ENCODE measurements at places on chromosomes 3 and 15.

DNA sequence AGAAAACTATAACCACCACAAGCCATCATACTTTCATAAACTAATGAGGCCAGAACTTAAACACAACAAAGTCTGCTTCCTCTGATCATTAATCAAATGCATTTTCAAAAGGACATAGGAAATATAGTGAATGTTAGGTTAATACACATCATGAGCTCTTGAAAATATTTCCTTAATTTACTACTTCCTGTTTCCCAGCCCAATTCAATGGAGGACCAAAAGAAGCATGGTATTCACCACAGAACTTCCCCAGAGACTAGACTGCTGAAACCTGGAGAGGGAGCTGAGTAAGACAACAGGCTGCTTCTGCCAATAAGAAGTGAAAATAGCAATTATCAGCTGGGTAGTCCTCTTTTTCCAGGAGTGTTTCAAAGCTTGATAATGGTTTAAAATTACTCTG, 250.3 kb downstream of the ULK4 start:
- DNase-seq = no peak

DNA sequence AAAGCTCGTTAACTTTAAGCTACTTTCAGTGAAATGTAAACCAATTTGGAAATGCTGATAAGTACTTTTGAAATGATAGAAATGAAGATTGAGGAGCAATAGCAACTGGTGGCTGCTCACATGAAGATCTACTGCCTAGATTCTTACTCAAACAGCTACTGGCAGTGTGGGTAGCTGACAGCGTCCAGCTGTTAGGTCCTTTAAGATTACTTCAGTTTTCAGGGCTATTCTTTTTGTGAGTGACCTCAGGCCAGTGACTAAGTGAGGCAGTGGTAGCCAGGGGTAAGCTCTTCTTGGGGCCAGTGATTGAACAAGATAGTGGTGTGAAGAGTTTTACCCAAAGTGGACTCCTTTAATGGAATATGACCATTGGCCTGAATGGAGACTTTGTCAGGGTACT, 41.3 kb downstream of the NECTIN3 start:
- no peak for DNase-seq

DNA sequence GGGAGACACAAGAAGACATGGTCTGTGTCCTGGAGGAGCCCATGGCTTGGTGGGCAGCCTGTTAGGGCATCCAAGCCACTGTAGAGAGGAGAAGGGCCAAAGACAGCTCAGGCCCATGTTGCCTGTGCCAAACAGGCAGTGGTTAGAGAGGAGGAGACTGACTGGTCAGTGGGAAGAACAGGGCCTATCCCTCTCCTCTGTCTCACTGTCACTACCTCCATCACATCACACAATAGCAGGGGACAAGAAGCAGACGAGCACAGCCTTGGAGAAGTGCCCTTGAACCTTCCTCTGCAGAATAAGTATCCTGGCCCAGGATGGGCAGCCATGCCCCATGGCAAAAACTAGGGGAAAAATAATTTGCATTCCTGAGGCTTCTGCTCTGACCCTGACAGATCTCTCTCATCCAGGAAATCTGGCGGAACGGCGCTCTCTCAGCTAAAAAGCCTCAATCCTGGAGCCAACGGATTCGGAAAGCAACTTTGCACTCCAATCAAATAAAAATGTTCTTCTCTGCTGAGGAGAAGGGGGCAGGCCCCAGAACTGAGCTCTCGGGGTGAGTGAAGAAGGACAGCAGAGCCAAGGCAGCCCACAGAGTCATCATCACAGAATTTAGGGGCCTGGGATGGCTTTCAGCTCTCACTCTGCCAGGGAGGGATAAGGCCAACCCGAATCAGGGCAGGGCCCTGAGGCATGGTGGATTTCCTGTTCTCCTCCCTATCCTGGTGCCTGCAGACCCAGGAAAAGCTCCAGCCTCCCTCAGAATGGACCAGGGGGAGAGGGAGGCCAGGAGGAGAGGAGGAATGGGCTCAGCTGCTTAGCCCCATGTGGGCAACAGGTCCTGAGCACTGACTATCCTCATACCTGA, 1.6 kb downstream of the SHF start:
- DNase-seq = no peak

DNA sequence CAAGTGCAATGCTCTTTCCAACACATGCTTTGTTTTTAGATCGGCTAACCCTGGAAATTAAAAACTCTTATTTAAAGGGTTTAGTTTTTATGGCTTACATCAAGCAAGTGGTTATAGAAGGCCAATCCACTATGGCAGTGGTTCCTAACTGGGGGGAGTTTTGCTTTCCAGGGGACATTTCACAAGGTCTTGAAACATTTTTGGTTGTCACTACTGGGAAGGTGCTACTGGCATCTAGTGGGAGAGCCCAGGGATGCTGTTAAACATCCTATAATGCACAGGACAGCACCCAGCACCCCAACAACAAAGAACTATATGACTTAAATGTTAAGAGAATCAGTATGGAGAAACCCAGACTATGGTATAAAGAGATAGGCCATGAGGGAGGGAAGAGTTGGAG, 439.0 kb downstream of the NTRK3 start:
- no peak for DNase-seq

DNA sequence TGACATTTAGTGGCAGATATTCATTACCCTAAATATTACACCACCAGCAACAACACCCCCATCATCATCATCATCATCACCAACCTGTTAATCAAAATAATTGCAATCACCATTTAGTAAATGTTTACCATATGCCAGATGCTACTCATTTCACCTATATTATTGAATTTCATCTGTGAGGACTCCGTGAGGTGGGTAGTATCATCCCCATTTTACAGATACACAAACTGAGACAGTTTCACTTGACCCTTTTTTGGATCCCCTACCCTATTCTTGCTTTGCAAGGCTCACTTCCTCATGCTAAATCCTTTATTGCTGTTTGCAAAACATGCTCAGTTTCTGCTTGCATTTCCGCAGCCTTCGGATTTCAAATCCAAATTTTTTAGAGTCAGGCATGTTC, 18.3 kb upstream of the DET1 start:
- DNase-seq = no peak

DNA sequence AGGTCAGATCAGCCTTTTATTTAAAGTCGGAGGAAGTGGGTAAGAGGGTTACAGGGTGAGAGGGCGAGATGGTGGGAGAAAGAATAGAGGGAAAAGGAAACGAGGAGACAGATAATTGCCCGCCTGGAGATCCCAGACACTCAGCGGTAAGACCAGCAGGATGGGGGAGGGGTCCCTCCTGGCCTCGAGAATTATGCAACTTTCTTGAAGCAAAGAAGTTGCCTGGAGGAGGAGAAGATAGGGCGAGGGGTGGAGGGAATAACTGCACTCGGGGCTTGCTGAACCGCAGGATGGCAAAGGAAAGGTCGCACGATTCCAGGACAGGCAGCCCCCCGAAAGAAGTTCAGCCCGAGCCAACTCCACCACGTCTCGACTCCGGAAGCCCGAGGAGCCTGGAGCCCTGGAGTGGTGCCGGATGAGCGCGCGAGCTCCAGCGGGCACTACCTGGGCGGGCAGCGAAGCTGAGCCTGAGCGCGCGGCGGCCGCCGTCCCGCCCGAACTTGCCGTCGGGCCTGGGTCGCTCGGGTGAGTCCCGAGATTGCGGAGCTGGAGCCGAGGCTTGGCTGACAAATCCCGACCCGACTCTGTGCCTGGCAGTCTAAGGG, 402 bp downstream of the WWTR1 start:
- no peak for DNase-seq

- DNase-seq = no peak
Observed at GRCh38 chr3:40312661-40313226, 3.2 kb downstream of the EIF1B start.

- no peak for DNase-seq
Observed at GRCh38 chr15:99443768-99444446, 121.9 kb upstream of the MEF2A start.

DNA sequence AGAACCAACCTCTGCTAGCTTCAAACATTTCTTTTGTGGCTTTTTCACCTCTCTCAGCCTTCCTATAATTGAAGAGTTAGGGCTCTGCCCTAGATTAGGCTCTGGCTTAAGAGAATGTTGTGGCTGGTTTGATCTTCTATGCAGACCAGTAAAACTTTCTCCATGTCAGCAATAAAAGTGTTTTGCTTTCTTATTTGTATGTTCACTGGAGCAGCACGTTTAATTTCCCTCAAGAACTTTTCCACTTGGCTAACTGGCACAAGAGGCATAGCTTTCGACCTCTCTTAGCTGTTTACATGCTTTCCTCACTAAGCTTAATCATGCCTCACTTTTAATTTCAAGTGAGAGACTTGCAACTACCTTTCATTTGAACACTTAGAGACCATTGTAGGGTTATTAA, 964.7 kb downstream of the ROBO2 start:
- DNase-seq = no peak

GRCh38 chr3:4748701-4749378, 230.4 kb upstream of the BHLHE40 start:
- DNase-seq = no peak

GRCh38 chr15:75836959-75837334, 6.3 kb upstream of the UBE2Q2 start:
- no peak for DNase-seq

DNA sequence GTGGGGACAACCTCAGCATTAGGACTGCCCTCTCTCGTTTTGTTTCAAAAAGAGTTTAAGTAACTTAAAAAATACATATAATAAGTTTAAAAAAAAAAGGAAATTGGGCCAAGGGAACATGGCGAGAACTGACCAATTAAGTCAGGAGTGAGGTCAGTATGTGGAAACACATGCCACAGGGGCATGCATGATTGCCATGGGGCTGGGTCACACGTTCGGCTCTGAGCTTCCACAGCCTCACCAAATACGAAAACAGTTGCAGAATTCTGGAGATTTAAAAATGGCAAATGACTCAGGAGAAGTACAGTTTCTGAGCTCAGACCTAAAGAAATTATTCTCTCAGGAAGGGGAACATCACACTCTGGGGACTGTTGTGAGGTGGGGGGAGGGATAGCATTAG, 24.1 kb downstream of the PDE8A start:
- no peak for DNase-seq

- DNase-seq = no peak
Observed at GRCh38 chr15:80856809-80857377, 77.7 kb downstream of the CEMIP start.

GRCh38 chr15:42282344-42282743, 9.1 kb upstream of the TMEM87A start:
- no peak for DNase-seq

DNA sequence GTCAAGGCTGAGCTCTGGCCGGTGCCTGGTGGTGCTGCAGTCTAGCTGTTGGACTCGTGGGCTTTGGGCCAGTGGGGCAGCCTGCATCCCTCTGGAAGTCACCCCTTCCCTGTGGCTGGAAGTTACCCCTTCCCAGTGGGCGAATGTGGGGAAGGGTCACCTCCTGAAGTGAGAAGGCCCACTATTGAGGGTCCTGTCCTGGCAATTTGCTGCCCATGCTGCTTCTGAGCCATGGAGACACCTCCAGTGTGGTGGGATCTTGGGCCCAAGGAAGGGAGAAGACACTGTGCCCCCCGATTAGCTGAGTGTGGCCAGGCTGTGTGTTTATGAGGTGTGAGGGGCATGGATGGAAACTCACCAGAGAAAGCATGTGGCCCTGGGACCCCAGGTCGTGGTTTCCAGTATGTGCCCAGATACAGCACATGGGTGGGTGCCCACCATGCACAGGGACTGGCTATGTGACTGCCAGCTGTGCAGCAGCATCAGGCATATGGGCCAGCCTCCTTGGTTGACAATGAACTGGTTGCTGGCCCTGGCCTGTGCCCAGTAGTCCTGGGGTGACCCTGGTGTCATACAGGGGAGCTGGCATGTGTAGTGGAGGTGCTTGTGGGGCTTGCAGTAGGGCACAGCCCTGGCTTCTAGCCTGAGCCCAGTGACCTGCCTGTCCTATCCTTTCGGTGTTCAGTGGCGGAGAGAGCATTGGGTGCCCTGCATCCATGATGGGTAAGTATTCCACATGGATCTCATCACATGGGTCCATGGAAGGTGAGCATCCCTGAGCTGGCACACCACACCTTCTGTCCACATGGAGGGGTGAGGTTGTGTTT, 221.2 kb downstream of the SNRPN start:
- no peak for DNase-seq

DNA sequence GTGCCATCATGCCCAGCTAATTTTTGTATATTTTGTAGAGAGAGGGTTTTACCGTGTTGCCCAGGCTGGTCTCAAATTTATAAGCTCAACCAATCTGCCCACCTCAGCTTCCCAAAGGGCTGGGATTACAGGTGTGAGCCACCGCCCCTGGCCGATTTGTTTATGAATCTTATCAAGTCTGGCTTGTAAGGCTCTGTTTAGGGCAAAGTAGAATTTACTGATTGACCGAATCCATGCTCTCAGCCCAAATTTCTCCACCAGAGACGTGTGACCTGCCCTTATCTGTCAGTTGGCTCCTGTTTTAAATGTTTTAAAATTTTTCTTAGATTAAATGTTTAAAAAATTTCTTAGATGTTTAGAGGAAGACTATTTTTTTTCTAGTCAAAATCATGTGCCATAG, 19.5 kb downstream of the RAD54L2 start:
- DNase-seq = no peak

- DNase-seq = no peak
Observed at GRCh38 chr3:11581237-11582190, 62.2 kb downstream of the VGLL4 start.

- DNase-seq = no peak
Observed at GRCh38 chr15:72161361-72162132, 36.0 kb downstream of the GRAMD2A start.

DNA sequence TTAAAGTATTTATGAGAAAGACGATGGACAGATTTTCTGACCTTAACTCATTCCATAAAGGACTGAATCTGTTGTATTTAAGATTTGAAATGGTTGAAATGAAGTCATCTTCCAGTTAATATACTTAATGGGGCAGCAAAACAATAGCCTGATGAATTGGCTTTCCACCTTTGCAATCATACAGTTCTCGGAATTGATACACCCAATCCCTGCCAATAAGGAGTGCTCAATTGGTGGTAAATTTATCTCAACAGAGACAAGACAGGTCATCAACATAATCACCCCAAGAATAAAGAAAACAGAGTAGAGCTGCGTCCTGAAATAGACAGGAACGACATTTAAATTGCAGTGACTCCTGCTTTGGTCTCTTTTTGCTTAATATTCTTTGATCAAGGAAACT, 11.2 kb downstream of the ANXA2 start:
- DNase-seq = no peak

GRCh38 chr15:99486371-99487336, 79.1 kb upstream of the MEF2A start:
- no peak for DNase-seq

DNA sequence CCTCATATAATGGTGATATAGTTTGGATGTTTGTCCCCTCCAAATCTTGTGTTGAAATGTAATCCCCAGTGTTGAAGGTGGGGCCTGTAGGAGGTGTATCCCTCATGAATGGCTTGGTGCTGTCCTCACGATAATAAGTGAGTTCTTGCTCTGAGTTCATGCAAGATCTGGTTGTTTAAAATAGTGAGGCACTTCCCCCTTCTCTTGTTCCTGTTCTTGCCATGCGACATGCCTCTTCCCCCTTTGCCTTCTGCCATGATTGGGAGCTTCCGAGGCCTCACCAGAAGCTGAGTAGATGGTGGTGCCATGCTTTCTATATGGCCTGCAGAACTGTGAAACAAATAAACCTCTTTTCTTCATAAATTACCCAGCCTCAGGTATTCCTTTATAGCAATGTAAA, 39.2 kb downstream of the REC114 start:
- no peak for DNase-seq
